Kidney tubule cell (primary cell): ENCODE measurements at places on chromosomes 1 and 21.

- no peak for DNase-seq
These were observed 83.5 kb upstream of the ZNF326 start for GRCh38 chr1:89911191-89911991.

- DNase-seq = peak; percentile 58
These were observed 91.0 kb upstream of the KCNA3 start for GRCh38 chr1:110765640-110766335.

GRCh38 chr1:8926707-8927694, 18.7 kb upstream of the CA6 start:
- no peak for DNase-seq

- DNase-seq = peak; percentile 69
These were observed 25.6 kb downstream of the S100A10 start for GRCh38 chr1:151968058-151968457.

DNA sequence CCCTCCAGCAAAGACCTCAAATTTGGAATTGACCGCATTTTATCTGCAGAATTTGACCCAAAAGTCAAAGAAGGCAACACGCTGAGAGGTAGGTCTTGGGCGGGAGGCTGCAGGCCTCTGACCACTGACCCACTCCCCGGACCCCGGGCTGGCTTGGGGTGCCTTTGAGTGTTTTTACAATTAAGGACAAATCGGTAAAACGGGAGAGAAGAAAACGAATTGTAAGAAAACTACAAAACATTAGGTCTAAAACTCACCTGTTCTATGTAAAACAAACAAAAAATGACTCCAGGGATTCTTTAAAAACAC, 1.1 kb downstream of the HLX start:
- DNase-seq = no peak

DNA sequence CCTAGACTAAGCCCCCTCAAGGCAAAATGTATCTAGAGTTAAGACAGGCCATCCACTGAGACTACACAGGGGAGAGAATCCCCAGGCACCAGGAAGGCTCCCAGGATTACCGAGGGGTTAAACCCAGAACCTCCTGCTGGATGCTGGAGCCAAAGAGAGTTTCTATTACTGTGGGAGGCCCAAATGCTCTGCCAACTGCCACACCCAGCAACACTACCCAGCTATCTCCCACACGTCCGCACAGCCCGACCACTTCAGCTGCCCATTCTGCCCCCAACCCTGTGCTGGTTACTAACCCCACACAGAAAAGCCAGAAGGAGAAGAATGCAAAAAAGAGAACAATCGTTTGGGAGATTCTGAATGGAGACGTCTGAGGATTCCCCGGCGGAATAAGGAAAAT, 63.6 kb downstream of the CD46 start:
- no peak for DNase-seq

DNA sequence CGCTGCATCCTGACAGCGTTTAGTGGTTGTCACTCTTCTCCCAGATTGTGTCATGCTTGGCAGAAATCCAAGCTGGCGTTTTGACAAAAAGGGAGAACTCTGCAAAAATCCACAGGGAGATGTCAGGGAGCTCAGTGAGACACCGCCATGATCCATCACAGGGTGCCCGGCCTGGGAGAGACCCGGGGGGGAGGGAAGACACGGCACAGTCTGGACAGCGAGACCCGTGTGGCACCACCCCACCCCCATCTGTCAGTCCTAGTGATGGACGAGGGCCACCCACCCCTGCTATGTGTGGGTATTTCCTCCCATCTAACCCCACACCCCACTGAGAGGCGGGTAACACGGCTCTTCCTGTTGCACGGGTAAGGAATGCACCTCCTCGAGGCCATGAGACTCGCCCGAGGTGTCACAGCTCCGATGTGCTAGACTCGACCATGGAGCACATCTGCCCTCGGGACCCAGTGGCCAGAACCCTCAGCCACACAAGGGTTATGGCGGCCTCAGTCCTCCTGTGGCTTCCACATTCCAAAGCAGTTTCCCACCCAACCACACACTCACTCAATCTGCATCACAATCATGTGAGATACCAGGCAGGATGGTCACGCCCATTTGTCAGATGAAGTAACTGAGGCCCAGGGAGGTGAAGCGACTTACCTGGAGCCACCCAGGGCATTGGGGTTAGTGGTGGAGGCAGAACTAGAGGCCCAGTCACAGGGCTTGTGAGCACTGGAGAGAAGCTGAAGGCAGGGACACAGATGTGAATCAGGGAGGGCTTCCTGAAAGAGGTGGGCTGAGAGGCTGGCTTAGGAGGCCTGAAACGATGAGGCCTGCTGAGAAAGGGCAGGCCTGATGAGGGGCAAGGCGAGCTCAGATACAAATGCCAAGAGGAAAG, 688.5 kb downstream of the MATN1 start:
- peak; percentile 69 for DNase-seq

- DNase-seq = no peak
These were observed 1162.0 kb upstream of the TMPRSS15 start for GRCh38 chr21:19565587-19565986.

GRCh38 chr1:228321435-228321834, 85.2 kb downstream of the TRIM11 start:
- DNase-seq = no peak
